ENCODE measurements at places on chromosomes 6 and 20.

- DNase-seq = no peak
Observed at GRCh38 chr6:17035257-17036064, 66.4 kb upstream of the STMND1 start.

DNA sequence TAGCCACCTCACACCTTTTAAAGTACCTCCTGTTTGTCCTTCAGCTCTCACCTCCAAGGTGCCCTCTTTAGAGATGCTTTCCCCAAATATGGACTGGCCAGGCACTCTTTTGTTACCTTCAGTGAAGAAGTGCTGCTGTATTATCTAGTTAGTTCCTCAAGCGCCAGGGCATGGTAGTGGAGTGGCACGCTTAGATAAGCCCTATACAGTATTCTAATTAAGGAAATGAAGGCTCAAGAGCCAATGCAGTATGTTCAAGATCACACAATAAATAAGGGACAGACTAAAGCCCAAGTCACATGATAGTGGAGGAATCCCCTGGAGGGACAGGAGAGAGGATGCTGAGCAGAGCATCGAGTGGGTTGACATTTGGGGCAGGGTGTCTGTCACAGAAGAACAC is 28.5 kb upstream of the GFOD1 start:
- no peak for DNase-seq

GRCh38 chr6:142943711-142944123 is 1.3 kb downstream of the HIVEP2 start:
- DNase-seq = no peak

DNA sequence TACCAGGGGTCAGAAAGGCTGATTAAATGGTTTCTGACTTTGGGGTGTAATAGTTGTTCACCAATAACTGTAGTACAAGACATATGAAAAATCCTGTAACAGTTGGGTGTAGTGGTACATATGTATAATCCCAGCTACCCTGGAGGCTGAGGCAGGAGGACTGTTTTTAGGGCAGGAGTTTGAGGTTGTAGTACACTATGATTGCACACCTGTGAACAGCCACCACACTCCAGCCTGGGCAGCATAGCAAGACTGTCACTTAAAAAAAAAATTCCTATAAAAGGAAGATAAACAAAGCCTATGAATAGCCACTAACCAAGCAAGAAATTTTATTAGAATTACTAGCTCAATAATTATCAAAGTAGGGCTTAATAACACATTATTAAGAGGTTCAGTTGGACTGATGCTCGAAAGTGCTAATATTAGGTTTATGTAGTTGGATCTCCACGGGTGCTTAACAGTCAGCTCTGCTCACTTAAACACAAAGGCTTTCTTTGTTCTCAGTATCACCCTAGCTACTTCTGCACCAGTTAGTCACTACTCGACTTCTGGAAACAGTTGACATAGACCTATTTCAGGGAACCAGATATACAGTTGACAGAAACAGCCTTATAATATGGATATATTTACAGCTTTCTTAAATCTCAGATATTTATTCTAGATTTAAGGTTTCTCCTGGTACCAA is 113.0 kb downstream of the MTFR2 start:
- DNase-seq = no peak

- peak; percentile 5 for DNase-seq
Observed at GRCh38 chr6:107185391-107185970, 70.2 kb upstream of the BEND3 start.

- no peak for DNase-seq
Observed at GRCh38 chr6:7785243-7786035, 59.5 kb downstream of the BMP6 start.

DNA sequence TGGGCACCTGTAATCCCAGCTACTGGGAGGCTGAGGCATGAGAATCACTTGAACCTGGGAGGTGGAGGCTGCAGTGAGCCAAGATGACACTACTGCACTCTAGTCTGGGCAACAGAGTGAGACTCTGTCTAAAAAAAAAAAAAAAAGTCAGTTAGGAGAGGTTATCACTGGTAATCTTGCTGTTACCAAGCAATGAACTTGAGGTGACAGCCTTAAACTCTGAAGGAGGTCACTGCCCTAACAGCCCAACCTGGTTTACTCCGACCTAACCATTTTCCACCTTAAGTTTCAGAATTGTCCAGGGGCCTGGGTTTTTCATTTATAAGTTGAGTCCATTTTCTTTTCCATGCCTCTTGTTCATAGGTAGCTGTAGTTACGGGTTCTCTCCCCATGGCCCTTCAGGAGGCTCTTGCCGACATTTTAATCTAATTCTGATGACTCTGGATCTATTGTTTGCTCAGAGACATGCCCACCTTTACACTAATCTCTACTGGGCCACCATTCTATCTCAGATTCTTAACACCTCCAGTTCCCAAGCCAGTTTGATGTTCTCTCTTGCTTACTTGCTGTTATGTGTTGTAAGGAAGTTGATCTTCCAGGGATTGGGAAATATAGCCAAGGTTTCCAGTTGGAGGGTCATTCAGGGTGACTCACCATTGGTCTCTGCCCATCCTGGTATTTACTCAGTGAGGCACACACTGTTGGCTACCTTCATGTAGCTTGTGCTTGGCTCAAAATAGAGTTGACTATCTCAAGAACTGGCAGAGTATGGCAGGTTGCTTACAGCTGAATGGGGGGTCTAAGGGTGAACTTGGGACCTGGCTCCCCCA is 29.1 kb downstream of the SHLD1 start:
- peak; percentile 22 for DNase-seq

DNA sequence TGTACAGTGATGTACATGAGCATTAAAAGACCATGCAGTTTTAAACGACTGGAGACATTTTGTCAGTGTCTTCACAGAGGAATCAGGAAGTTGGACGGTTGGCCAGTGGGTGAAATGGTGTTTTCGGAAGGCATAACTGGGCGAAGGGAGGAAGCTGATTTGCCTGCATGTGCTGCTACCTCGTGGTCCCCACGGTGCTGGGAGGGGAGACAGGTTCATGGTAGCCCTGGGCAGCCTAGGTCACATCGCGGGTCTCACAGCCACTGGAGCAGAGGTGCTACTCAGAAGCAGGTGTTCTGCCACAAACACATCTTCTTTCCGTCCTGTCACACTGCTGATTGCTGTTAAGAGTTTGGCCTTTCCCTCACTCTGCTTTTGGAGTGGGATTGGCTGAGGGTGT is 35.2 kb downstream of the HIVEP1 start:
- no peak for DNase-seq

GRCh38 chr6:2546901-2547300 is 203.8 kb downstream of the MYLK4 start:
- no peak for DNase-seq

DNA sequence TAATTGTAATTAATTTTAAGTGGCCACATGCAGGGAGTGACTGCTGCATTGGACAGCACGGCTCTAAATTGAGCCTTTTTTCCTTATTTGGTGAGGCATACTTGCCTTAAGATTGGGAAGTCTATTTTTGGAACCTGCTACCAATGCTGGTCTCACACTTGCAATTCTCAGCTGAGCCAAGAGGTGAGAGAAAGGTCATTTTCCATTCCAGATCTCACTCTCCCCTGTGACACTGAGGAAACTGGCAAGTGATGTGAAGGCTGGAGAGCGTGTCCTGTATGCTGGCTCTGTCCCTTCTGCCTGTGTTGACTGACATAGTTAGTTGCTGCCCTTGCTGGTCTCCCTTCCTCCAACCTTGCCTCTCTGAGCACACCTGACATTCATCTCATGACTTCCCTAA is 735 bp upstream of the MOG start:
- DNase-seq = no peak

- no peak for DNase-seq
Observed at GRCh38 chr6:12968839-12969558, 252.4 kb downstream of the PHACTR1 start.

GRCh38 chr20:53636540-53637097 is 43.0 kb upstream of the ZNF217 start:
- DNase-seq = no peak

DNA sequence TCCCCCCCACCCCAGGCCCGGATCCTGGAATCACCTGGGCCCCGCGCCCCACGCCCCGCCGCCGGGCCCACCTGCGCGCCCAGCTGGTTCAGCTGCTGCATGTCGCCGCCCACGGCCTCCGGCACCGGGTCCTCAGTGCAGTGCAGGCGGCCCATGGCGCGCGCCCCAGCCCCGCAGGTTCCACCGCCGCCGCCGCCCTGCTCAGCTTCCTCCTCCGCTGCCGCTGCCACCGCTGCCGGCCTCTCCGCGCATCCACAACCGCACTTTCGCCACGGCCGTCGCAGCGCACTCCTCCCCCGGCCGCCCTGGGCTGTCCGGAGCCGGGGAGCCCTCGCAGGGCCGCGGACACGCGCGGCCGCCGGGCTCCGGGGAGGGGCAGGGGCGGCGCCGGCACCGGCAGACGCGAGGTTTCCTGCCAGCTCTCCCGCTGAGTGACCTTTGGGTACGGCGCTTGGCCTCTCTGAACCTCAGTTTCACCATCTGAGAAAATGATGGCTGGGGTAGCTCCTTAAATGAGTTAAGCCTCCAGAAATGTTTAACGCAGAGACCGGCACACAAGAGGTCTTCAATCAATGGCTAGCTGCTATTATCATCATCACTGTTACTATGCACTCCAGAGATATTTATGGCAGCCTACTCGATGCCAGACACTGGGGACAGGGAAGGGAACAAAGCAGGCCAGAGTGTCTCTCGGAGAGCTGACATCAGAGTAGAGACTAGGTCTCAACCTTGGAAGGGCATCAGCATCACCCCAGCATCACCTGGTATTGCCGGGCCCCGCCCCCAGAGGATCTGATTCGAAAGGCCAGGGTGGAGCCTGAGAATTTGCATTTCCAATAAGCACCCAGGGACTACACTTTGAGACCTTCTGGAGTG is at the start of gene COMMD7:
TSS of gene COMMD7 (minus strand) at position 231 of the 876 bp plus-strand sequence. CDS start at position 155, 76 bp downstream.
- peak; percentile 69 for DNase-seq

DNA sequence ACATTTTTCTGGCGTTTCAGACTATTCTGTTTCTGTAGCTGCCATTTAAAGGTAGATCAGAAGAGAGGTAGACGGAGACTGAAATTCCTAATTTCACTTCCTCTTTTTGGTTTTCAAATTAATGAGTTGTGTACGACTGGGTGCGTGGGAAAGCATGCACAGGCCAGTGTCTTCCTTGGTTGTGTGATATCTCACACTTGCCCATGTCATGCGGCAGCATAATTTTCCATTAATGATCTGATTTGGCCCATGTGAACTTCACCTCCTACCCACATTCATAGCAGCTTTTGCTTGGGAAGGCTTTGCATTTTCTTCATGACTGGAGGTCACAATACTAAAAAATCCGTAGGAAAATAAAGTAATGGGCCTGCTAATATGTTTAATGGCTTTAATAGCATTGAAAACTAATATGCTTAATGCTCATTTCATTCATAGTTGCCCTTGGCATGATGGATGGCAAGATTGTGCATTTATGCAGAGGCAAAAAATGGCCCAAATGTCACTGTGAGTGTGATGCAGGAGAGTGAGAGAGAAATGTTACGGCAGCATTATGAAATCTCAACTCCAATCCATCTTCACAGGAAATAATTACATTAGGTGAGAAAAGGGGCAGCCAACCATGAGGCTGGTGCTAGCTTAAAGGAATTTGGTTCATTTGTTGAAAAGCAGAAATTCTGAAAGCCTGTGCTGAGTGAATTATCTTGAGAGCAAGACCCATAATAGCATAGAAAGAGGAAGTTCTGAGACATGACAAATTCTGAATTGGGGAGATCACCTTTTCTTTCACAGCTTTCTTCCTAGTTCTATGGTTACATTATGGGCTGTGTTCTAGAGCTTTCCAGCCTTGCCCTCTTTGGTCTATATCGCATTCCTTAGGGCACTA is 69.0 kb upstream of the UST start:
- no peak for DNase-seq

GRCh38 chr20:60727425-60727824 is 524.6 kb upstream of the CDH4 start:
- DNase-seq = no peak

DNA sequence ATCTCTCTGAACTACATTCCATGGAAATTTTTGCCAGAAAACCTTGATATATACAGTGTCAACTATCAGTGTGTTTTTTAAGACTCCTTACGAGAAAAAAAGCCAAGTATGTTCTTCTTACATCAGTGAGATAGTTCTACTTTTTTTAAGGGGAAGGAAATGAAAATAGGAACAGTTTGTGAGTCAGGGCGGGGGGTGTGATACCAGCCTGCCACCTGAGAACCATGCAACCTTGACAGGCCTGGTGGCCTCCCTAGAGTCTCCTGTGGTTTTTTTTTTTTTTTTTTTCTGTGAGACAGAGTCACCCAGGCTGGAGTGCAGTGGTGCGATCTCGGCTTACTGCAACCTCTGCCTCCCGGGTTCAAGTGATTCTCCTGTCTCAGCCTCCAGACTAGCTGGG is 96.3 kb upstream of the GCM1 start:
- no peak for DNase-seq

- no peak for DNase-seq
Observed at GRCh38 chr6:12286373-12287110, 3.6 kb upstream of the EDN1 start.

DNA sequence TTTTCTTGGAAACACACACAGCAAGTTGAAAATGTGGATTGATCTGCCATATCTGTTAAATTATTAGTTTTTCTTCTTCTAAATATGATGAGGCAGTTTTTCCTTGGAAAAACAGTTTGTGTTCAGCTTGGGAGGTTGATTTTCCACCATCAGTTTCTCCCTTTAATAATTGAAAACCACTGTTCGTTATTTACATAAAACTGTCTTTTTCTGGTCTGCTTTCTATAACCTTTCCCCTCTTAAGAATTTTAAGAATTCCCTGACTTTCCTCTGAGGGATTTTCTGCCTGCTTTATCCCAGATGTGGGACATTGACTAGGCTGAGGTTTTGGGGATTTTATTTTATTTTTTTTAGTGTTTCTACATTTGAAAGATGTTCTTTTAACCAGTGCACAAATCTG is 27.2 kb downstream of the DSE start:
- DNase-seq = no peak

DNA sequence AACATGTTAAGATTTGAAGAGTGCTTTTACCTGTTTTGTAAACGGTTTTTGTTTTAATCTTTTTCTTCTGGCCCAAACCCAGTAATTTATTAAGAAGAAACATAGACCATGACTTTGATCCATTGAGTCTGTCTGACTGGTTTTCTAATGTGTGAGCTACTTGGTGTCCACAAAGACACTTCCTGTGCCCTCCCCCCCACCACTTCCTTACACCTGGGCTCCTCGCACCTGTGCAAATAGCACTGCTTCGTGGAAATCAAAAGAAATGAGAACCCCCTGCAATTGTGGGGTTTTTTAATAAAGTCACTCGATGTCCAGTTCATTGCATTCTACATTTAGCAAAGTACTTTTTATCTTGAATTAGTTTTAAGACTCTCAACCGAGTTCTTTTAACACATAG is 65.5 kb downstream of the SMOC2 start:
- no peak for DNase-seq

- no peak for DNase-seq
Observed at GRCh38 chr20:57287007-57287880, 20.8 kb upstream of the BMP7 start.

GRCh38 chr20:33237989-33238388 is 2.2 kb downstream of the BPIFA1 start:
- no peak for DNase-seq
